ENCODE measurements at places on chromosomes 2 and 18. TPM values are rescaled to one million over a fixed set of nuclear protein-coding genes. Genes with fewer than 3 reads are reported as not detected.

GRCh38 chr2:24745825-24746224 is 47.4 kb downstream of the PTRHD1 start:
- no peak for DNase-seq

- DNase-seq: no peak
Measured at GRCh38 chr2:140585016-140585415, 1545.8 kb downstream of the LRP1B start.

DNA sequence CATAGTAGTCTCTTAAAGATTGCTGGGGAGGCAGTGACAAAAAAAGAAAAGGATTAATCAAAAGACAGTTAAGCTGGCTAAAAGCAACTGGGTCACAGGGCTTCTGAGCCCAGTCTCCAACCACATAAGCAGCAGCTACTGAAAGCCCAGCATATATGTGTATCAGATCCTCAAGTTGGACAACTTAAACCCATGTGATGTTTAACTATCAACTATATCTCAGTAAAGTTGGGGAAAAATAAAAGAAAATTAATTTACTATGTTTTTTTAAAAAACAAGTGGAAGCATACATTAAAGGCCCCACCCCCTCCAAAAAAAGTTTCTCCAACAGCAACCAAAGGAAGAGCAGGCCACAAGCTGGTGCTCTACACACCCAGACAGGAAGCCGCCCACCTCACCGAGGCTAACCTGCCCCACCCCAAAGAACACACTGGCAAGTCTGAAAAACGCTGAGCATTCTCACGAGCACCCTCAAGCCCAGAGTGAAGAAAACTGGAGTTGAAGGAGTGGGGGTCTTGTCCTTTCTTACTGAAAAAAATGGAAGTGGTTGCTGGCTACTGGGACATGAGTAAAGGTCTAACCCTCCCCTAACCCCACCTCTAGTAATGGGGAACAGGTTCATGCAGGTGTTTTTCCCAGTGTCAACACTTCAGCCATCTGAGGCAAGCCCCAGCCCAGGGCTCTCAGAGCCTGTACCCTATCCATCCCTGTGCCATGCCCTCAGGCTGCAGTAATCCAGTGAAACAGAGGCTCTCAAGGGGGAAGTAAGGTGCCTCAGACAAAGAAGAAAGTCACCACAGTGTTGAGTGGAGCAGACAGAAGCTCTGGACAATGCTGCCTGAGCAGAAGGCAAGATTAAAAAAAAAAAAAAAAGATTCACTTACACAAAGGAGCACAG is 106.3 kb downstream of the GYPC start:
- DNase-seq: no peak

- DNase-seq: no peak
Measured at GRCh38 chr2:239700686-239701345, 300.0 kb upstream of the HDAC4 start.

- no peak for DNase-seq
Measured at GRCh38 chr2:27551514-27551913, 31.3 kb upstream of the ZNF512 start.

DNA sequence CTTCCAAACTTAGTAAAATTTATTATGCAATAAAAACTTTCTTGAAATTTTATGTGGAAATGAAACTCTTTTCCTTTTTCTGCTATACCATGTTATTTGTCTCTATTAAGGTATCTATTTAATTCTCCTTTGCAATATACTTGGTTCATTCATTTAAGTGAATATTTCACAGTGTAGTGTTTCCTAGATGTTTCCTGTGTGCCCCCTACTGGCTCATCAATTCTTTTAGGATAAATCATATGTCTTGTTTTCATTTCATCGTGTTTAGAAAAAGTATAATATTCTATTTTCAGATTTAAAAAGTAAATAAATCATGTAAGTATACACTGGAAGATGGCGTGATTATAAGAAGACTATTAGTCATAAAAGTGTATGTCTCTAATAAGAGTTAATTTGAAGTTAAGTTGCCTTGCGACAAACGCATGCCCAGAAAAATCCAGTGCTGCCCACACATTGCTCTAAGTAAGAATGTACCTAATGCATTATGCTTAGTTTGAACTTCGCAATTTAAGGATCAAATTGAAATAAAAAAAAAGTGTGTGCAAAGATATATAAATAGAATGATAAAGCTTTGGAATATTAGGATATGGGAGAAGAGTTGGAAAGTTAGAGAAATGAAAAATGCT is 525.4 kb downstream of the KCNJ3 start:
- no peak for DNase-seq

DNA sequence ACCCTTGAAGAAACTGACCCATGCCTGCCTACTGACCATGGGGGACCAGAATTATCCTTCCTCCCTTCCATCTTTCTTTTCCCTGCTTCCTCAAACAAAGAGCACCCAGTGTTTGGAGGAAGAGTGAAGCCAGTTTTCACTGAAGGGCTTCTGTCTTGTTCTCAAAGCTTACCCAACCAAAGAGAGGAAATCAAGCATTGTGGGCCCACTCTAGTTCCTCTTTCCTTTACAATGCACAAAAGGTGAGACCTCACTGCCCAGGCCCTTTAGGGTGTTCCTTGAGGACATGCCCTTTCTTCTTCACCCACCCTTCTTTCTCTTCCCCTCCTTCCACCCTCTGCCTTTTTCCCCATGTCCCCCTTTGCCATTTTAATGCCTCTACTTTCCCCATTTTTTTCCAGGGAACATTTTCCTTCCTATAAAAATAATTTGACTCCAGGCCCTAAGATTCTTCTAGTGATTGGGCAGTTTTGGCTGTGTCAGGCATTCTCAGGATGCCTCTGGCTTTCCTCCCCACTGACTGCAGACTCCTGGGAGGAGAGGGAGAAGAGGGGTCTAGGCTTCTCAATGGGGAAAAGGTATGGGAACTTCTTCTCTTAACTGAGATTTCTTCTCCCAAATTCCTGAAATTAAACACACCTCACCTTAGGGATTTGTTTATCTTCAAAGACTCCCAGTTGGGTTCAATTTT is 126.6 kb upstream of the RMDN2 start:
- no peak for DNase-seq

DNA sequence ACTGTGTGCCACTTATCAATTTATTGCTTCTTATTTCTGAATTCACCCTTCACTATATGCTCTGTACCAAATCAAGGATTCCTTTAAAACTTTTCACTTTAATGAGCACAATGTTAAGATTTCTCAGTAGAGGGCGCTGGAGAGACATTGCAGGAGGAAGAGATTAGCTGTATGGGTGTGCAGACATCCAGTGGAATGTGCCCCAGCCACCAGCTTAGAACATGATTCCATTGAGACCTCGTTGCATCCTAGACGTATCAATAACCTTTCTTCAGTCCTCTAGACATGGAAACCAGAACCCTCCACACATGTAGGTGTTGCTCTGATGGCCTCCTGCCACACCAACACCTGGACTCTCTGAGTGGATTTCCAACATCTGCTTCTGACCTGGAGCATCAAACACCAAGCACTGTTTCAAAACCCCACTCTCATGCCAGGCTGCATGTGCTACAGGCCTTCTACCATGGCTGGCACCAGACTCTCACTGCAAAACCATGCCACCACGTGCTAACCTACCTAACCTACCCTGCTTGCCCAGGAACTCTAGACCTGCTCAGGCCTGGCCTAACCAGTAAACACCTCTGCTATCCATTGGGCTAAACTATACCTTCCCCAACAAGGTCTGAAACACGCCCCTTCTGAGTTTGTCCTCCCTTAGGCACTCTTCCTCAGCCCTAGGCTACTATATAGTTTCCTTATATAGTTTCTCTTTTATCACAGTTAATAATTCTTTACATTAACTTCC is 633.2 kb upstream of the PKDCC start:
- no peak for DNase-seq

GRCh38 chr2:67752199-67752598 is 310.6 kb downstream of the C1D start:
- DNase-seq: no peak

DNA sequence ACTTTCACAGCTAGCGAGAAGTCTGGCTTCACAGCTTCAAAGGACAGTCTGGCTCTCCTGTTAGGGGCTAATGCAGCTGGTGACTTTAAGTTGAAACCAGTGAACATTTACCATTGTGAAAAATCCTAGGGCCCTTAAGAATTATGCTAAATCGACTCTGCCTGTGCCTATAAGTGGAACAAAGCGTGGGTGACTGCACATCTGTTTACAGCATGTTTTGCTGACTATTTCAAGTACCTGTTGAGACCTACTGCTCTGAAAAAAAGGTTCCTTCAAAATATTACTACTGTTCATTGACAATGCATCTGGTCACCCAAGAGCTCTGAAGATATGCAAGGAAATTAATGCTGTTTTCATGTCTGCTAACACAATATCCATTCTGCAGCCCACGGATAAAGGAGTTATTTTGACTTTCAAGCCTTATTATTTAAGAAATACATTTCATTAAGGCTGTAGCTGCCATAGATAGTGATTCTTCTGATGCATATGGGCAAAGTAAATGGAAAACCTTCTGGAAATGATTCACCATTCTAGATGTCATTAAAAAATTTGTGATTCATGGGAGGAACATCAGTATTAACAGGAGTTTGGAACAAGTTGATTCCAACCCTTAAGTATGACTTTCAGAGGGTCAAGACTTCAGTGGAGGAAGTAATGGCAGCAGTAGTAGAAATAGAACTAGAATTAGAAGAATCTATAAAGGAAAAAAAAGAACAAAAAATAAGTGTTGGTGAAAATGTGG is 48.9 kb downstream of the POLR1A start:
- DNase-seq: no peak

GRCh38 chr18:4842751-4843150 is 354.3 kb downstream of the AKAIN1 start:
- DNase-seq: no peak

- DNase-seq: no peak
Measured at GRCh38 chr2:1060987-1061386, 110.3 kb downstream of the SNTG2 start.

DNA sequence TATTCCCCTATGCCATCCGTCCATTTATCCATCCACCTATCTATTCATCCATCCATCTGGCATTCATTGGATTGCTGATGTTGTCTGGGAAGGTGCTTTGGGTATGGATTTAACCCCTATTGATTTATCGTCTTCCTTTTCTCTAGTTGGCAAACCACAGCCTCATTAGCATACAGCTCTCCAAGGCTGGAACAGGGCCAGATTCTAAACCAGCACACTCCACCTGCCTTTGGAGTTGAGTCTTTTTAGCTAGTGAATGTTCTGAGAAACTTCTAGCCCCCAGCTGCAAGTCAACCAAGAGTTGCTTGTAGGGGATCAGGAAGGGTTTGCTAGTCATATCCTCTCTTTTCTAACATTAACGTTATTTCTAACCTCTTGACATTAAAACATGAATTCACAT is 90.7 kb downstream of the NRP2 start:
- no peak for DNase-seq

GRCh38 chr2:187580462-187581124 is 26.4 kb upstream of the TFPI start:
- no peak for DNase-seq

DNA sequence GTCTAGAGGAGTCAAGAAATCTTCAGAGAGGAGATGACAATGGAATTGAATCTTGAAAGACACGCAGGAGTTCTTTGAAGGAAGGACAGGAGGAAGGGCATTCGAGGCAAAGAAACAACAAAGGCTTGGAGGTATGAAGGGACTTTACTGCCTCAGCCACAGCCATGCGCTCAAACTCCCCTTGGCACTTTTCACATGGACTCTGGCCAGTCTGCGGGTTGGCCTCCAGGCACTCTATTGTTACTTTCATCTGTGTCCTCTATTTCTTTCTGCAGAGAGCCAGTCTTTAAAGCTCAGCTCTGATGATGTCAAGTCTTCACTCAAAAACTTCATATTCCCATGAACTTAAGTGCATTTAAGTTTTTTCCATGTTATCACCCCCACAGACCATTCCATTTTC is 95.4 kb downstream of the ZAP70 start:
- DNase-seq: no peak

The EFR3B gene
- total RNA-seq: 15.2 TPM

The SMAD4 gene
- 97.4 TPM for total RNA-seq

The GNAL gene
- total RNA-seq: 5.1 TPM

The MERTK gene
- 22.0 TPM for total RNA-seq

The CRYGD gene
- total RNA-seq: not detected

The UGT1A9 gene
- total RNA-seq: not detected

Data from upper lobe of left lung (tissue), 6 donors.